ENCODE measurements at places on chromosomes 12 and 14.

DNA sequence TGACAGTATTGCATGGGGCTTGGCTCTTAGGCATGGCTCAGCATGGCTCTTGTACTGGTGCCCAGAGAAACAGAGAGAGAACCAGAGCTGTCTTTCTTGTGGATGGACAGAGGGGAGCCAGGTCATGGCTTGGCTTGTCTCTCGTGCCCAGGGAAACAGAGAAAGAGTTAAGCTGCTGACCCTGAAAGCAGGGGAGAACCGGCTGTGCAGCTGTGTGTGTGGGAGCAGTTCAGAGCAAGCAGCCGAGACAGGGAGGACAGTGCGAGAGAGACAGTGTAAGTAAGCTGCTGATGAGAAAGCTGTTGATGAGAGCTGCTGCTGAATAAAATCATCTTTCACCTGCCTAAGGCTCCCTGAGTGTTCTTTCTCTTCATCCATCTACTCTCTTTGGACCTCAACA is 61.3 kb upstream of the DDHD1 start:
- no peak for DNase-seq

GRCh38 chr12:95224202-95225170 is 6.9 kb downstream of the VEZT start:
- no peak for DNase-seq

GRCh38 chr12:92496790-92497189 is 206.0 kb upstream of the PLEKHG7 start:
- no peak for DNase-seq

- no peak for DNase-seq
These were observed 252.6 kb downstream of the FOXN3 start for GRCh38 chr14:89164168-89165073.

- no peak for DNase-seq
These were observed 324.1 kb downstream of the FLRT2 start for GRCh38 chr14:85853996-85854526.

GRCh38 chr12:66189889-66190288 is 875 bp downstream of the IRAK3 start:
- no peak for DNase-seq

DNA sequence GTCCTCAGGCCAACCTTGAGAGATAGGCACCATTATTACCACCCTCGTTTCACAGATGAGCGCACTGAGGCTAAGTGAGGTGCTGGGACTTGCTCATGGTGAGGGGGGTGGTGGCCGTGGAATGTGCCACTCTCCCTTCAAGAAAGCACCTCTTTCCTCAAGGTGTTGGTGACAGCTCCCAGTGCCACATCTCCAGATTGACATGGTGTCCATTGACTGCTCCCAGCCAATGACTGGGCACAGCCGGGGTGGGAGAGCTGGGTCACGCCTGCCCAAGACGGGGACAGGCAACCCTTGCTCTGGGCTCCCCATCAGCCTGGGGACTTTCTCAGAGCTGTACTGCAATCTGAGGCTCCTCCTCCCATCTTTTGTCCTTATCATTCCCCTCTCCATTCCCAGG is 21.0 kb upstream of the MYL2 start:
- no peak for DNase-seq

- DNase-seq = no peak
These were observed 233.0 kb upstream of the PLEKHG7 start for GRCh38 chr12:92469837-92470236.

GRCh38 chr14:28767030-28767852 is 654 bp downstream of the FOXG1 start:
- no peak for DNase-seq

DNA sequence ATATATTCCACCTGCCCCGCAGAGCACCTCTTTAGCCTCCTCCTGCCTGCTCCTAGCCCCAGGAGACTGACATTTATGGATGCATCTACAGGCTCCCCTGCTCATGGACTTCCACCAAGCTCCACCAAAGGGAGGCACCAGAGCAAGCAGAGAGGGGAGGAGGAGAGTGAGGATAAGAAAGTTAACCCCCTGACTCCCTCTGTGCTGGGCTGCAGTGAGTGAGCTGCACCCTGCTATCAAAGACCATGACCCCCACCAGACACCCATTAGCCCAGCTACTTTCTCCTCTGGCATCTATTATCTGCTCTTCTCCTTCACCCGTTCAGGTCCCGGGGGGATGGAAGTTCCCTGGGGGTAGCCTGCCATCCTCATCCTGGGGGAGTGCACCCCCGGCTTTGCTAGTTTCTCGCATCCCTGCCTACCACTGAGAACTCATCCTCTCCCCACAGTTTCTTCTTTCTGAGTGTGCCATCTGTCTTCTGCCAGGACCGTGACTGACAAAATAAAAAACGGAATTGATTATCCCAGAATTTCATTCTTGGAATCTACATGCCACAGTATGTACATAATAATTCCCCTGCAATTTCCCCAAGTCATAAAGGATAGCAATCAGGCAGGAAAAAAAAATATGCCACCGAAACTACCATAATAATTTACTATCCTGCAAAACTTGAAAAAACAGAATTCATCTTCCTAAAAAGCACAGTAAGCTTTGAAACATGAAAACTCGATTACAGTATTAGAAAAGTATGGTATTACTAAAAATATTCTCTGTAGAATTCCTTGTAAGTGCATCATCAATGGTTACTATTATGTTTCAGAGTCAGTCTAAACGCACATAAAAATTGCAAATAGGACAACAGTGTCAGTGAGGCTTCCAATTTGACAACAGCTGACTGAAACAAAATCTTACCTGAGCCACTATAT is 45.2 kb downstream of the FOXN3 start:
- no peak for DNase-seq

DNA sequence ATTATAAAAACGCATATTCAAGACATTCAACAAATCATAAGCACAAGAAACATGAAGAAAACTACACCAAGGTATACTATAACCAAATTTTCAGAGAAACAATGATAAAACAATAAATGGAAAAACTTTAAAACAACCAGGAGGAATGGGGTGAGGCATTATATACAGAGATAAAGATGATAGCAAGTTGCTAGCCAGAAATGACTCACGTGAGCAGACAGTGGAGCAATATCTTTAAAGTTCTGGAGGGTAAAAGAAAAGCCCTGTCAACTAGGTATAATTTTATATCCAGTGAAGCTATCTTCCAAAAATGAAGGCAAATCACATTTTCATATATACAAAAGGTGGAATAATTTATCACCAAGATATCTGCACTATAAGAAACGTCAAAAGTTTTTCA is 97.8 kb upstream of the PCED1B start:
- no peak for DNase-seq

DNA sequence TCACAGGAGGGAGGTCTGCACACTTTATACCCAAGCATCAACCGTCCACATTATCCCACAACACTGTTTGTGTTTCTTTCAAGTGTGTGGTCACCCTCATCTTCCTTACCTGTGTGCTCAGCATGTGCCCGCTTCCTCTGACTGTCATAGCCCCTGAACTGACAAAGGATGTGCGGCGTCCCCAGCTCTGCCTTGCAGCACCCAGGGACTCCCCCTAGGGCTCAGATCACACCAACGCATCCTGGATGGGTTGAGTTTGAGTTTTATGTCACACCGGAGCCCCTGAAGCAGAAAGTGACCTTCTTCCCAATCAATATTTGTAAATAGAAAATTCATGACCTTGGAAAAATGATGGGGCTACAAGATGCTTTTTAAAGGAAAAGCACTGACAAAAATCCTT is 770.7 kb upstream of the TMEM132C start:
- DNase-seq = no peak

GRCh38 chr12:56469007-56469930 is 891 bp downstream of the SPRYD4 start:
- no peak for DNase-seq

DNA sequence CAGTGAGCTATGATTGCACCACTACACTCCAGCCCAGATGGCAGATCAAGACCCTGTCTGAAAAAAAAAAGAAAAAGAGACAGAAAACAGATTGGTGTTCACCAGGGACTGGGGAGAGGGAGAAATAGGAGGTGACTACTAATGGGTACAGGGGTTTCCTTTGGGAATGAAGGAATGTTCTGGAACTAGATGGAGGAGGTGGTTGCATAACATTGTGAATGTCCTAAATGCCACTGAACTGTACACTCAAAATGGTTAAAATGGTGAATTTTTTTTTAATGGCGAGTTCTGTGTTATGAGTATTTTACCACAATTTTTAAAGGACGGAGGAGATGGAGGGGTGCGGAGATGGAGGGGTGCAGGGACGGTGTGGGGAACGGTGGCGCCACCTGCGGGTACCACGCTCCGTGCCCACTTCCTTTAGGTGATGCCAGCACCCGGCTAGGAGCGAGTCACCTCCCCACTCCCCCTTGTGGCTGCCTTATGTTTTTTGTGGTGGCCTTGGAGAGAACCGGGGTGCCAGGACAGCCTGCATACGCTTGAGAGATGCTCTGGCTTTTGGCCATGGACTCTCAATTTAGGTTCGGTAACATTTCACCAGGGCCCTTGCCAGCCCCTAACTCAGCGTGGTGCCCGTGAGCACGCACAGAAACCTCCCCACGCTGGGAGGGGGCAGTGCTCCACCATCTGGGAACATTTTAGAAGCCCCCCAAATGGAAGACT is 16.1 kb downstream of the UBC start:
- no peak for DNase-seq

GRCh38 chr14:68788996-68789820 is 3.7 kb downstream of the ZFP36L1 start:
- DNase-seq = peak; percentile 79

DNA sequence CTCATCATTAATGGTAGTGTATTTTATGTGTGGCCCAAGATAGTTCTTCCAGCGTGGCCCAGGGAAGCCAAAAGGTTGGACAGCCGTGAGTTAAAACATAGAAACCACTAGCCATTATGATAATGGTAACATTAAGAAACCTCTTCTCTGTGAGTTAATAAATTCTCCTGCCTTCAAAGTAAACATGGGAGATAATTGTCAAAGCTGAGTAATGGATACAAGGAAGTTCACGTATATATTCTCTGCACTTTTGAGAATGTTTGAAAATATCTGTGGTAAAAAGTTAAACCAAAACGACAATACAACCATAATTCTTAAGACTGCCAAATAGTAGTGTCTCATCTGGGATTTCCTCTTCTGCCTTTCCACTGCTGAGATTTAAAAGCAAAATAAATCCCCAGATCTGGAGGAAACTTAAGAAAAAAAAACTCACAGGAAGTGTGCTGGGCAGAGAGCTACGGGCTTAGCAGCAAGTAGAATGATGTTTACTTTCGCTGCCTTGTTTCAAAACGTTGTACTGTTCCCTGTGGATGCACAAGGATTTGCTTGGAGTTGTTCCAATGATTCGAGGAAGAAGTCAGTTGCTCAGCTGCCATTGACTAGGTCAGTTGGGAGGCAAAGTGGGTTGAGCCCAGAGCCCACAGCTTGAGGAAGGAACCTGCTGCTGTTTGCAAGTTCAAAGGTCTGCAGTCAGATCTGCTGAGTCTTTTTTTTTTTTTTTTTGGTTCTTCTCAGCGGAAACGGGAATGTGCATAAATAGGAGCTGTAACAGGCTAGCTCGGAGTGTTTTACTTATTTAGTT is 1.7 kb downstream of the TPCN1 start:
- peak; percentile 24 for DNase-seq

- DNase-seq = no peak
These were observed 59.3 kb downstream of the IFNG start for GRCh38 chr12:68100241-68100640.

- DNase-seq = peak; percentile 53
These were observed 65.9 kb downstream of the KCNA1 start for GRCh38 chr12:4975574-4975973.
